ENCODE measurements at places on chromosomes 5 and 9.

- DNase-seq: no peak
- no peaks in the 10 kb centered on the region for H3K4me1 ChIP-seq
- no peaks in the 10 kb centered on the region for H3K27me3 ChIP-seq
- H3K4me3 ChIP-seq: no peak overlapping the region
- no peaks in the 10 kb centered on the region for H3K36me3 ChIP-seq
- H3K27ac ChIP-seq: no peak overlapping the region
Measured at GRCh38 chr5:163222982-163223381, 214.4 kb upstream of the CCNG1 start.

GRCh38 chr5:54537725-54538124 lies 20.2 kb downstream of the SNX18 start:
- DNase-seq: no peak
- H3K27me3 ChIP-seq: no peaks in the 10 kb centered on the region
- H3K27ac ChIP-seq: no peak overlapping the region
- H3K36me3 ChIP-seq: peaks cover 1% of the 10 kb centered on the region

- no peaks in the 10 kb centered on the region for H3K4me1 ChIP-seq
- peaks cover 3% of the 10 kb centered on the region for H3K36me3 ChIP-seq
- no peaks in the 10 kb centered on the region for H3K27me3 ChIP-seq
- H3K4me3 ChIP-seq: no peak overlapping the region
Measured at GRCh38 chr5:160020266-160020770, 11.4 kb downstream of the TTC1 start.

DNA sequence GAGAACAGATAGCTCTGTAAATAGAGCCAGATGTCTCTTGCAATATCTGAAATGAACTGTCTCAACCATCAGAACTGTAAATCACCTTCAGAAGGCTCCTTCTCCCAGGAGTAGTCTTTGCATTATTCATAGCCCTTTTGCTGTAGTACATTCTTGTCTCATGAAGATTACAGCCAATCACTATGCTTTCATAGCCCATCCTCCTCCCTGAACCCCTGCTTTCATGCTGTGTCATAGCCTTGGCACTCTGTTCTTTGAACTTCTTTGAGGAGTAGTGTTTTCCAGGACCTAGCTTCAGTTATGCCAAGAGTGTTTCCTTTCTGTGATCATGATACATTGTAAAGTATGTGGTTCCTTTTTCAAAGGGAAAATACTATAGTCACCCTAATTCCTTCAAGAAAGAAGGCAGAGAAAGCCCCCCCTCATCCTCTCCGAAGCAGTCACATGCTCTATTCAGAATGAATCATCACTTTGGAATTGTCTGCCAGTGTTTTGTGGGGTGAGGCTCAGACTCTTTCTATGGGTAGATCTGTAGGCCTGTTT lies 61.1 kb downstream of the GRIA1 start:
- H3K36me3 ChIP-seq: no peaks in the 10 kb centered on the region
- H3K4me1 ChIP-seq: peaks cover 4% of the 10 kb centered on the region
- DNase-seq: peak; percentile 89
- no peak overlapping the region for H3K27ac ChIP-seq

GRCh38 chr5:61767231-61768080 lies 435.4 kb downstream of the ZSWIM6 start:
- peaks cover 5% of the 10 kb centered on the region for H3K4me1 ChIP-seq
- DNase-seq: no peak
- H3K27ac ChIP-seq: no peak overlapping the region
- no peak overlapping the region for H3K4me3 ChIP-seq
- no peaks in the 10 kb centered on the region for H3K36me3 ChIP-seq

DNA sequence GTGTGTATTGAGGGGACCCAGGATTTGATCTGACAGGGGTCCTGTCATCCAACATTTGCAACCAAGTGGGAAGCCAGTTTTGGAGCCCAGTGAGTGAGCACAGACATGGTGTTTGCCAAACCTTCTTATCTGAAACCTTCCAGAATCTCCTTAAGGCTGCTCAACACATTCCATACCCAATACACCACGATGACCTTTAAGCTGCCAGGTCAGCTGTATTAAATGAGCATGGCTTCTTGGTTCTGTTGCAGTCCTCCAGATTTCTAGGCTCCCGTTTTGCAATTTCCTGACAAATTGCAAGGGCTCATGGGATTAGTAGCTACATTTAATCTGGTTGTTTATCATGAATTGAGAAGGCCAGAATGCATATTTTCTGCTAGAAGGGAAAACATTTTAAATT lies 124.2 kb upstream of the ATP10B start:
- no peaks in the 10 kb centered on the region for H3K4me1 ChIP-seq
- H3K27ac ChIP-seq: no peak overlapping the region
- H3K36me3 ChIP-seq: no peaks in the 10 kb centered on the region
- DNase-seq: peak; percentile 29
- H3K27me3 ChIP-seq: no peaks in the 10 kb centered on the region
- no peak overlapping the region for H3K4me3 ChIP-seq

GRCh38 chr5:102753889-102754766 lies 977 bp upstream of the PAM start:
- peaks cover 8% of the 10 kb centered on the region for H3K4me1 ChIP-seq
- peaks cover 6% of the 10 kb centered on the region for H3K27me3 ChIP-seq
- DNase-seq: peak; percentile 73
- H3K36me3 ChIP-seq: no peaks in the 10 kb centered on the region

GRCh38 chr5:135743705-135744411 lies 90.6 kb upstream of the SLC25A48 start:
- H3K27me3 ChIP-seq: no peaks in the 10 kb centered on the region
- no peak overlapping the region for H3K4me3 ChIP-seq
- H3K27ac ChIP-seq: peak overlapping the region; percentile 65
- no peaks in the 10 kb centered on the region for H3K36me3 ChIP-seq

GRCh38 chr9:33297432-33297831 lies 7.1 kb downstream of the NFX1 start:
- H3K27ac ChIP-seq: no peak overlapping the region
- H3K4me3 ChIP-seq: no peak overlapping the region
- peaks cover 8% of the 10 kb centered on the region for H3K36me3 ChIP-seq
- no peak for DNase-seq
- H3K4me1 ChIP-seq: no peaks in the 10 kb centered on the region
- no peaks in the 10 kb centered on the region for H3K27me3 ChIP-seq

Measured in mesendoderm (in vitro differentiated cells).